CD4-positive, alpha-beta T cell treated with Interleukin-17A for 1 hour (primary cell): ENCODE measurements at places on chromosomes 5 and 9.

DNA sequence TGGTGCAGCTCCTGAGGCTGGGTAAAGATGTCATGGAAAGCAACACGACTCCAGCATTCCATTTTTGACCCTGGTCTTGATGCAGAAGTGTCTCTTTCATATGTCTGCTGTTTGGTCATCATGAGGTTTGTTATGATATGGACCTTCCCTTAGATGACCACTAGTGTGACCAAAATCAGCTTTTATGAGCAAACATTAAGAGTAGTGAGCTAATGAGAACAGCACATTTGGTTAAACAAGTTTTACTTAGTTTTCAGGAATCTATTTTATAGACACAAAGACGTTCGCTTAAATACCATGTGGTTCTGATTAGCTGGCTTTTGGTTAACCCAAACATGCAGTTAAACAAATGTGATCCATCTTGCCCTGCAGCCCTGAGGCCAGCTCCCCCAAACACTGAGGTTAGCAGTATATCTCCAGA is 56.7 kb upstream of the ACTBL2 start:
- no peak for DNase-seq

- DNase-seq, result no peak
Measured at GRCh38 chr5:38378579-38378978, 120.2 kb downstream of the EGFLAM start.

- no peak for DNase-seq
Measured at GRCh38 chr9:130849356-130849755, 14.3 kb downstream of the ABL1 start.

GRCh38 chr5:98564836-98565235 is 208.6 kb upstream of the RGMB start:
- no peak for DNase-seq

GRCh38 chr5:124193371-124193789 is 553.1 kb downstream of the ZNF608 start:
- no peak for DNase-seq

DNA sequence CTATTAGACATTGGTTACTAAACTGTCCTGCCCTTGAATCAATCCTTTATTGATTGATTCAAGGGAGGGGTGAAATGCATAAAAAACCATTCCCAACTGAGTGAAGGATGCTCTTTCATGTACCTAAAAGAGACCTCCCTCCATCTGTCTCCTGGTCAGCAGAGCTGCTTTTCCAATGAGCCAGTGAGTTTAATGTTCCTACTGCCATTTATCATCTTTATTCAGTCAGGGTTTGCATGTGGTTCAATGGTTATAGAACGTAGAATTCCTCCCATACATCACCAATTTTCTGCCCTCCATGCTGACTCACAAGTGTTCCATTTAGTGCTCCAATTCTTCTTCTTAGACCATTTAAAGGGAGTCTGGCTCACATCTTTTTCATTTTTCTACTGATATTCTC is 199.1 kb upstream of the PCSK5 start:
- no peak for DNase-seq

- DNase-seq, result no peak
Measured at GRCh38 chr9:129814432-129815223, 9.3 kb downstream of the TOR1A start.

GRCh38 chr5:124365361-124365801 is 381.1 kb downstream of the ZNF608 start:
- DNase-seq, result no peak

- no peak for DNase-seq
Measured at GRCh38 chr5:133145436-133146170, 93.8 kb downstream of the HSPA4 start.
